Dermis microvascular lymphatic vessel endothelial cell (primary cell): ENCODE measurements at places on chromosomes 5 and 9.

- no peak for DNase-seq
These were observed 41.0 kb upstream of the SLC28A3 start for GRCh38 chr9:84381508-84381907.

GRCh38 chr9:73237140-73237539 lies 85.5 kb downstream of the ANXA1 start:
- no peak for DNase-seq

DNA sequence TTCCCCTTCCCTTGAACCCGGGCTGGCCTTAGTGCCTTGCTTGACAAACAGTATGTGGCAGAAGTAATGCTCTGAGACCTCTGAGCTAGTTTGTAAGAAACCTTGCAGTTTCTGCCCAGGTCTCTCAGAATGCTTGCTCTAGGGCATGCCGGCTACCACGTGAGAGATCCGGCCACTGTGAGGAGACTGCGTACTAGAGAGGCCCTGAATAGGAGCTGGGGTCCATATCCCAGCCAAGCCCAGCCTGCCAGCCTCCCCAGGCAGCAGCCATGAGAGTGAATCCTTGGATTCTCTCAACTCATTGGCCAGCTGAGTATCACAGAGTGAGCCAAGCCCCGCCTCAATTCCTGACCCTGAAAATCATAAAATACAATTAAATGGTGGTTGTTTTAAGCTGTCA lies 16.0 kb upstream of the COL15A1 start:
- no peak for DNase-seq

DNA sequence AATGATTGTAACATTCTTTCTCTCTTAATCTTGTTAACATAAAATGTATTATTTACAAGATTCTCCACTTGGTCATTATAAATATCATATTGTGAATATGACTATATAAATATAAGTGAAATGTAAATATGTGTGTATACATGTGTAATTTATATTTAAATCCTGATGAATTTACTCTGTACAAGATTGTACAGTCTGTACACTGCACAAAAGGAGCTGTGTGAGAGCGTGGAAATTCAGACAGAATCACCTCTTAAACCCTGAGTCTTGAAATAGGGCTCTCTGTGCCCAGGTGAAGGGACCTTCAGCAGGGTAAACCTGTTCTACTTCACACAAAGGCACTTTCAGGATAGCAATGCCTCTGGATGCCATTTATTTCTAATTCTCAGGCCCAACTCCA lies 456.0 kb downstream of the SEMA5A start:
- no peak for DNase-seq

DNA sequence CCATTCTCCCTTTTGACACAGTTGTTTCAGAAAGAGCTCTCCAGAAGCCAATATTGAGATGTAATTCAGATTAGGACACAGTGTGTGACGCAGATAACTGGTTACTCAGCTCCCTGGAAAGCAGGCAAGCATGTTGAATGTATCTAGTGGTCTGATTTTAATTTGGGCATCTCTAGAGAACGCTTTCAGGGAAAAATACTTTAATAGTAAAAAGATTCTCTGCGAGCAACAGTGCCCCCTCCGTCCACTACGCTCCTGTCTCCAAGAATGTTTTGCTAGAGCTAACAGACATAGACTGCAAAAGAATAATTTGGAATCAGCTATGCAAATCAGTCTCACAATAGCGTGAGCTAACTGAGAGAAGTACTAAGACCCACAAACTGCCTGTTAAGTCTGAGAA lies 23.3 kb downstream of the CFAP90 start:
- no peak for DNase-seq

- DNase-seq: no peak
These were observed 657 bp downstream of the NUP214 start for GRCh38 chr9:131126059-131126426.
